Right renal pelvis (tissue), 4 donors: ENCODE measurements at places on chromosomes 1 and 21. TPM values are rescaled to one million over a fixed set of nuclear protein-coding genes. Genes with fewer than 3 reads are reported as not detected.

DNA sequence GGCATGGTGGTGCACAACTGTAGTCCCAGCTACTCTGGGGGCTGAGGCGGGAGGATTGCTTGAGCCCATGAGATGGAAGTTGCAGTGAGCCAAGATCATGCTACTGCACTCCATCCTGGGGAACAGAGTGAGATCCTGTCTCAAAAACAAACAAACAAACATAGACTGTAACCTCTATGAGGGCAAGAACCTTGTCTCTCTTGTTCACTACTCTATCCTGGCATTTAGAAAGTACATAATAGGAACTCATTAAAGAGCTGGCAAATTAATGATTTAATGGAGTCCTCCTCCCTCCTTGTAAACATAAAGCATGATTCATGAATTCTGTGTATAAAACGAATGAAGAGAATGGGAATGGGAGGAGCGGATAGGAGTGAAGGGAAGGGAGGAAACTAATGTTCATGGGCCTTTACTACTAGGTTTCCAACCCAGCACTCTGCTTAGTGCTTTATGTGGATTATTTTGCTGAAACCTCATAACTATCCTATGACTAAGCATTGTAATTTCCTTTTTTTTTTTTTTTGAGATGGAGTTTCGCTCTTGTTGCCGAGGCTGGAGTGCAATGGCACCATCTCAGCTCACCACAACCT, 8.6 kb downstream of the LMOD1 start:
- DNase-seq: no peak

The GABRD gene
- polyA plus RNA-seq: 1.3 TPM

The SLC45A1 gene
- polyA plus RNA-seq: 4.5 TPM

GRCh38 chr1:174217248-174217647, 57.9 kb downstream of the RABGAP1L start:
- no peak for DNase-seq

The ROR1 gene
- polyA plus RNA-seq: 31.0 TPM

DNA sequence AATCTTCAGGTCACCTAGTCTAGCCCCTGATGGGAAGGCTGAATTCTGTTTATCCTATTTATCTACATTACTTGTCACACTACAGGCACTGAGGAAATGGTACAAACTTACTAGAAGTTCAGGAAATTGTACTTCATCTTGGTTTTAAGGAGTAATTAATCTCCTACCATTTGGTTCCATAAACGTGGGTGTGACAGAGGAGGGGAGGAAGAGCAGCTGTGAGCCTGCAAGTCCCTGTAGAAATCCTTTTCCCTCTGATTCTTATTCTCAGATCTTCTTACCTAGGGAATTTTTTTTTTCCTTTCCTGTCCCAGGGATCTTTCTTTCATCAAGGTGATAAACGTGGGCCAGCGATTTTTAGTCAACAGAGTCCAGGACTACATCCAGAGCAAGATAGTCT, 14.1 kb downstream of the PFKFB2 start:
- no peak for DNase-seq

- DNase-seq: no peak
Observed at GRCh38 chr1:164659621-164660411, 100.8 kb downstream of the PBX1 start.

GRCh38 chr21:46114963-46115362, 17.1 kb downstream of the COL6A2 start:
- no peak for DNase-seq

The HOOK1 gene
- polyA plus RNA-seq: 74.1 TPM

The SMIM1 gene
- polyA plus RNA-seq: 11.4 TPM

- no peak for DNase-seq
Observed at GRCh38 chr1:22329148-22329515, 122.5 kb upstream of the ZBTB40 start.

- no peak for DNase-seq
Observed at GRCh38 chr1:240188139-240188538, 96.5 kb downstream of the FMN2 start.

DNA sequence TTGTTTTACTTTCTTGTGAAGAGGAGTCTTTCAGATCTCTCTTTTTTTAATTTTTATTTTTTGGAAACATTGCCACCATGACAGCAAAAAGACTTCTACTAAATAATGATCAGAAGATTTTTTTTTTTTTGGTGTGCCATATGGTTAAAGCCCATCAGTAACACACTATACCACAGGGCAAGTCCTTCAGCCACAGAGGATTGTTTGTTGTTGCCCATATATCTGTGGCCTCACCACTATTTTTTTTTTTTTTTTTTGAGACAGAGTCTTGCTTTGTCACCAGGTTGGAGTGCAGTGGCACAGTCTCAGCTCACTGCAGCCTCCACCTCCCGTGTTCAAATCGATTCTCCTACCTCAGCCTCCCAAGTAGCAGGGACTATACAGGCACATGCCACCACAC, 29.2 kb downstream of the UAP1 start:
- DNase-seq: no peak

DNA sequence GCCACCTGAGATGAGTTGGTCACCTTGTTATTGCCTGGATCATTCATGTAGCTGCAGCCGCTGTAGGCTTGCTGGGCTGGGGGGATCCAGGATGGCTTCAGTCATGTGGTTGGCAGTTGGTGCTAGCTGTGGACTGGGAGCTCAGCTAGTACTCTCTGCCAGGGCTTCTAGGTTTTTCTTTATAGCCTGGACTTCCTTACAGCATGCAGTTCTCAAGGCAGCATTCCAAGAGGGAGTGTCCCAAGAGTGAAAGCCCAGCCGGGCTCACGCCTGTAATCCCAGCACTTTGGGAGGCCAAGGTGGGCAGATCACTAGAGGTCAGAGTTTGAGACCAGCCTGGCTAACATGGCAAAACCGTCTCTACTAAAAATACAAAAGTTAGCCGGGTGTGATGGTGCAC, 23.7 kb upstream of the ACTL8 start:
- no peak for DNase-seq

GRCh38 chr1:24420547-24420946, 4.9 kb downstream of the NIPAL3 start:
- DNase-seq: no peak

DNA sequence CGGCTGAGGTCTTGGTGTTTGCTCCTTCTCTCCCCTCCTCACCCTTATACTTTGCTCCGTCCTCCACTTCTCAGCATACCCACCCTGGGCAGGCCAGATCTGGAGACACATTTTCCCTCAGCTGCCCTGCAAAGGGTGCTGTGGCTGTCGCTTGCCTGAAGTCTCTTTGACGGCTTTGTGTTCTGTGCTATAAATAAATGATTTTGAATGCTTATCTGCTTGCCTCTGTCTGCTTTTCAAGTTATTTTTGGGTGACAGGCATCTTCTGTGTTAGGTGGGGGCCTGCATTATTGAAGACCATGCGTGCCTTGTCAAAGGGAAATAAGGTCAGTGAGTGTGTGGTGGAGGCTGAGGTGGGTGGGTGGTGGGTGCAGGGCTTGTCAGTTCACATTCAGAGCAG, 66.9 kb upstream of the KCND3 start:
- DNase-seq: no peak

- DNase-seq: peak; percentile 19
Observed at GRCh38 chr1:84504580-84505492, 1.4 kb upstream of the SPATA1 start.

The TNN gene
- 3.3 TPM for polyA plus RNA-seq

GRCh38 chr1:237732657-237733056, 158.1 kb downstream of the ZP4 start:
- no peak for DNase-seq

- no peak for DNase-seq
Observed at GRCh38 chr1:165114889-165115285, 241.6 kb downstream of the LMX1A start.

The SPRR2E gene
- polyA plus RNA-seq: not detected

DNA sequence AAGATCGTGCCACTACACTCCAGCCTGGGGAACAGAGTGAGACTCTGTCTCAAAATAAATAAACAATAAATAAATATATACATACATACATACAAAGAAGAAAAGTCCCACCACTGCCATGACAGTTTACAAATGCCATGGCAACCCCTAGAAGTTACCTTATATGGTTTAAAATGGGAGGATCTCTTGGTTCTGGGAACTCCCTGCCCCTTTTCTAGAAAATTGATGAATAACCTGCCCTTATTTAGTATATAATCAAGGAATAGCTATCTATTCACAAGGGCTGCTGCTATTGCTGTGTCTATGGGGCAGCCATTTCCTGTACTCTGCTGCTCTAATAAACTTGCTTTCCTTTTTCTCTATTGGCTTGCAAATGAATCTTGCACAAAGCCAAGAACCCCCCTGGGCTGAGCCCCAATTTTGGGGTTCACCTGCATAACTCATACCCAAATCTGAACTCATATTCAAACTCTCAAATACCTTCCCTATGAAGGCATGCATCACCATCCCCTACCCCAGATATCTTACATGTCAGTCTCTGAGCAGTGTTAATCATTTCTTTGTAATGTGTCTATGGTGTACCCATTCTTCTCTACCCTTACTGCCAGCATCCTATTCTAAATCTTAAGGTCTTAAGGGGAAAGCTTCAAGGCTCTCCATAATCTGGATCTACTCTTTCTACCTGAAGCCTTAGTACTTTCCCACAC, 9.0 kb downstream of the GON4L start:
- DNase-seq: no peak

GRCh38 chr1:161973924-161974845, 49.5 kb downstream of the OLFML2B start:
- no peak for DNase-seq

The PHLDA3 gene
- polyA plus RNA-seq: 12.5 TPM

The F3 gene
- 60.7 TPM for polyA plus RNA-seq

- DNase-seq: no peak
Observed at GRCh38 chr21:44290327-44291077, 4.8 kb downstream of the AIRE start.

GRCh38 chr1:113133759-113134158, 60.8 kb downstream of the LRIG2 start:
- no peak for DNase-seq
